NCI-H510A treated with DMSO at 0.1 percent for 48 hours (cell line): ENCODE measurements at places on chromosomes 1 and 21.
A peak's percentile ranks its signal among the peaks of the same experiment; 100 is the strongest.

DNA sequence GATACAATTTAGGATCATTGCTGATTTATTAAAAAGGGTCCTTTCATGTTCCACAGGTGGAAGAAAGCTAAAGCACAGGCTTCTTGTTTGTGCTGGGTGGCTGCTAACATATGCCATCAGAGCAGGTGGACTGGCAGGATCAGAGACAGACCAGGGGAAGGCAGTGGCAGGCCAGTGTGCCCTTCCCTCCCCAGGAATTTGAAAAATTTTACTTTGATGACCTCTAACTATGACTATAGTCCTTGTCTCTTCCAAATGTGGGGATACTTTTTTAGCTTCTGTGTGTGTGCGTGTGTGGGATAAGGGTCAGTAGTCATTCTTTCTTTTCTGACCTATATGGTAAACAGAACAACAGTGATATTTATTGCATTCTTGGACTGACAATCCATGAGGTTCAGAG, 49.9 kb downstream of the LHX9 start:
- DNase-seq = no peak

DNA sequence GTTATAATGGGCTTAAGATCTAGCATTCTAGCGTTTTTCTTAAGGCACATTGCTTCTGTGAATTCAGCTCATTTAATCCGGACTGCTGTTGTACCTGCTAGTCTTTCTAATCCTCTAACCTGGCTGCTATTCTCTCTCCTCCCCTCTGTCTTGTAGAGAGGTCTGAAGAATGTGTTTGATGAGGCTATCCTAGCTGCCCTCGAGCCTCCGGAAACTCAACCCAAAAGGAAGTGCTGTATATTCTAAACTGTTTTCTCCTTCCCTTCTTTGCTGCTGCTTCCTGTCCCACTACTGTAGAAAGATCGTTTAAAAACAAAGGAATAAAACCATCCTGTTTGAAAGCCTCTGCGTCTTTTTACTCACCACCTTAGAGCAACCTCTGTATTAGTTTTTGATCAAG, 37.3 kb downstream of the CDC42 start:
- DNase-seq = no peak

DNA sequence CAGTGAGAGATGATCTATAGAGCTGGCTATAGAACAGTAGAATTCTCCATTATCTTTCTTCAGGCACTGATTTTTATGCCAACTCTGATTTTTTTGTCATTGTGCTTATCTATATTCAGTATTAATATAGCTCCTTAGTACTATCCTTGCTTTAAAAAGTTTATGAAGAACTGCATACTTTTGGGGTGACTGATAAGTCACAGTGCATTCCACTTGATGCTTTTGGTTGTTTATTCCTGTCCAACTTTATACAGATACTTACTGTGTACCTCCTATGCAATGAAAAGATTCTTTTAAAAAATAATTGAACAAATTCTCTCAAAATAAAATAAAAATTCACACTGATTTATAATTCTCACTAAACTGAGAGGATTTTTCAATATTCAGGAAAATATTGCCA, 71.6 kb downstream of the COL24A1 start:
- DNase-seq = no peak

GRCh38 chr1:39898648-39899603, 2.8 kb downstream of the MYCL start:
- peak; percentile 100 for DNase-seq

- DNase-seq = no peak
These were observed 91.2 kb downstream of the TGFB2 start for GRCh38 chr1:218436346-218436745.

- DNase-seq = no peak
These were observed 119.4 kb downstream of the MRPS6 start for GRCh38 chr21:34192646-34193285.

DNA sequence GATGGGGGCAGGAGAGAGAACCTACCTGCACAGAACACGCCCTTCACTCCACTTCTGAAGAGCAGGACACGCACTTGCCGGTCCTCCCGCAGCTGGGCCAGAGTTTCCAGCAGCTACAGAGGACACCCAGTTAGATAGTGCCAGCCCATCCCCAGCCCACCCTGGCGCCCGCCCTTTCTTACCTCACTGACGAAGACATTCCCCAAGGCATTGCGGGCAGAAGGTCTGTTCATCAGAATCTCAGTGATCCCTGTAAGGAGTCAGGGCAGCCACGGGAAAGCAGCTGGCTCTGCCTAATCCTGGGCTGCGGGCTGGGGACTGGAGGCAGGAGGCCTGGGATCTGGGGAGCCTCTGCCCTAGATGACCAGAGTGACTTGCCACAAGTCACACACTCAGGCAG, 10.0 kb downstream of the ECHDC2 start:
- no peak for DNase-seq

DNA sequence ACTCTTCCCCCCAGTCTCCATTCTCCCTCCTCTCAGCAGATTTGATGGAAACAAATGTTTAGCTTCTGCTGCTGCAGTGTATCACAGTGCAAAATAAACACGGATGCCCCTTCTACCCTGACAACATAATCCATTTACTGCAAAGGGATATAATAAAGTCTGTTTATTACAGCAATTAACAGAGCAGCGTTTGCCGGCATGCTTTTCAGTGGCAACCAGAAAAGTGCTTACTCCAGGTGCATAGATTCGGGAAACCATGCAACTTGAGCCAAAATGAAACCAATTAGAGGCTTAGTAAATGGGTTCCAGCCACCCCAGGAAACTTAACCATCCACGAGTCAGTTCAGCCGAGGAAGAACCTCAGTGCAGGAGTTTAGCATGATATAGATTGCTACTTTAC, 12.9 kb upstream of the LEMD1 start:
- no peak for DNase-seq

DNA sequence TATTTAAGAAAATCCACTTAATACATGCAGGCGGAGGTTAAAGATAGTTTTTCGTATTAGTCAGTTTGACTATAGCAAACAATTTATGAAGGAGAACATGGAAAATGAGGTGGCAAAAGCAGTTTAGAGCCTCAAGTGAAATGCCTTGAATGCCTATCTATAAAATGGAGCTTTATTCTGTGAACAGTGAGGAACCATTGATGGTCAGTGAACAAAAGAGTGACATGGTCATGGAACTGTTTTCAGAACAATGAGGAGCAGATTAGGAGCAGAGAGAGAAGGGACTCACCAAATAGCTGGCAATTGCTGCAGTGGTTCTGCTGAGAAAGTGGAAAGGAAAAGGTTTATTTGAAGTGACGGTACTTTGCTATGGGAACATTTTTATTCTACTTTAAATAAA, 299.8 kb downstream of the DUSP10 start:
- DNase-seq = no peak

DNA sequence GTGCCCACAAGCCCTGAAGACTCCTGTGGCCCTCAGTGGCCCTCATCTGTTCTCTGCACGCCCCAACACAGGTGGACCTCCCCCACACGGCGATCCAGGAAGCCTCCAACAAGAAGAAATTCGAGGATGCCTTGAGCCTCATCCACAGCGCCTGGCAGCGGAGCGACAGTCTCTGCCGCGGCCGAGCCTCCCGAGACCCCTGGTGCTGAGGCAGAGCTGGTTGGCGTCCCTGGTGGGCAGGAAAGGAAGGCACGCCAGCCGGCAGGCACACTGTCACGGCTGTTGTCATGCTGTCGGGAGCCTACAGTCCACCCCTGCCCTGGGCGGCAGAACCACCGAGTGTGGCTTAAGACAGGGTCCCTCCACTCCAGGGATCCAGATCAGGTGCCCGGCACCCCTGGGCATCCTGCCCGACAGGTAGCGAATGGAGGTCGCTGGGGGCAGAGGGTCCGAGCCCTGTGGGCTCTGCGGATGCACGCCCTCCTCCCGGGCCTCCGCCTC, 2.3 kb upstream of the SLC25A34 start:
- DNase-seq = no peak

- no peak for DNase-seq
These were observed 54.6 kb downstream of the S100B start for GRCh38 chr21:46550116-46550941.

DNA sequence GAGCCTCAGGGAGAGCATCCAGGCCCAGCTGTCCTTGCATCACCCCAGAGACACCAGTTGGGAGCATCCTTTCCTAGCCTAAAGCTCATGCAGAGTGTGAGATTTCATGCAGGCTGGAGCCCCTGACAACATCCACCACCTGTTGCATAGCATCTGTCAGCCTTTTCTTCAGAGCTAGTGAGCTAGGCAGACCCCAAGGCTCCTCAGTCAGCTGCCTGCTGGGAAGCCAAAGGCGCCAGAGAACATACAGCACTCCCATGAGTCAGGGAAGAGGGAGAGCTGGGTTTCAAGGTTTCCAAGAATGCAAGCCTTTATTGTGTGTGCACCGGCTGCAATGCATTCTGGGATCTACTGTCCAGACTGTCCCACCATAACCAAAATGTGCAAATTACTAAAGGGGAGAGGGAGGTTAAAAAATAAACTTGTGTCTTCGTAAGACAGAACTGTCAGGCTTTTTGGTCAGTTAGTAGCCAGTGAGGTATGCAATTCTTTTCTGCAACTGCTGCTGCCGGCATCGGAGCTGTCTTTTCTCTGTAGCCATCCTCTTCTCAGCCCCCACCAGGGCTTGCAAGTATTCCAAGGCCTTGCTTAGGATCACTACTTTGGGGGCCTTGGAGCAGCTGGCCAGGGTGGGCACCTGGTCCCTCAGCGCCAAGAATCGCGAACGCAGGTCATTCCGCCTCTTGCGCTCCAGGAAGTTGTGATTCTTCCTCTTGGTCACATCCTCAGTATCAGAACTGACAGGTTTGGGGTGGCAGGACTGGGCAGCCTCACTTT, 4.6 kb downstream of the MYCL start:
- peak; percentile 100 for DNase-seq

- DNase-seq = no peak
These were observed 132.2 kb downstream of the CASZ1 start for GRCh38 chr1:10664251-10664650.

GRCh38 chr1:205012391-205013140, 30.4 kb upstream of the CNTN2 start:
- peak; percentile 58 for DNase-seq

- no peak for DNase-seq
These were observed 149.1 kb downstream of the OLFM3 start for GRCh38 chr1:101847626-101848025.

DNA sequence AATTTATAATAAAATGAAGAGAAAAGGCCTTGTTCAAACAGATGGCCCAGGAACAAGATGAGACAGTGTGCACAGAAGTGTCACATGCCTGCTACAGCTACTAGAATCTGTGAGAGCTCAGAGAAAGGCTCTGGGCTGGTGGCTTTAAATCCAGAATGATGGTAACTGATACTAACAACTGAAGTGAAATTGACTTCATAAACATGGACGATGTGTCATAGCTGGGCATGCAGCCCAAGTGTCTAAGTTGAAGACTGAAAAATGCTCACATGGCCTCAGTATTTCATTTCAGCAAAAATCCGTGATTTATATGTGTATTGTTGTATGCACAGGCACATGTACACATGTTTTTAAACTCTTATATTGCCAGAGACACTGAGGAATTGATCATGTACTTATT, 208.3 kb upstream of the RUNX1 start:
- DNase-seq = peak; percentile 56

DNA sequence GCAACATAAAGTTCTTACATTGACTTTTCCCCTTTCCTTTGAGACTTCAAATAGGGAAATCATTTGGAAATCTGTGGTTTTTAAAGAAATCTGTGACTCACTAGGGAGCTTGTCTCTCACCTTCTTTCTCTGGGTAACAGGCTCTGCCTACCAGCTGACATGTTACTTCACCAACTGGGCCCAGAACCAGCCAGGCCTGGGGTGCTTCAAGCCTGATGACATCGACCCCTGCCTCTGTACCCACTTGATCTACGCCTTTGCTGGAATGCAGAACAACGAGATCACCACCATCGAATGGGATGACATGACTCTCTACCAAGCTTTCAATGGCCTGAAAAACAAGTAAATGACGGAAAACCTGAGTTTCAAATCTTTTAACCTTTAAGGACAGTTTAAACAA, 9.2 kb upstream of the CHIA start:
- DNase-seq = no peak

- DNase-seq = no peak
These were observed 561 bp downstream of the SLC26A9 start for GRCh38 chr1:205942631-205943159.

- DNase-seq = no peak
These were observed 107.6 kb upstream of the IPO9 start for GRCh38 chr1:201721082-201722049.

DNA sequence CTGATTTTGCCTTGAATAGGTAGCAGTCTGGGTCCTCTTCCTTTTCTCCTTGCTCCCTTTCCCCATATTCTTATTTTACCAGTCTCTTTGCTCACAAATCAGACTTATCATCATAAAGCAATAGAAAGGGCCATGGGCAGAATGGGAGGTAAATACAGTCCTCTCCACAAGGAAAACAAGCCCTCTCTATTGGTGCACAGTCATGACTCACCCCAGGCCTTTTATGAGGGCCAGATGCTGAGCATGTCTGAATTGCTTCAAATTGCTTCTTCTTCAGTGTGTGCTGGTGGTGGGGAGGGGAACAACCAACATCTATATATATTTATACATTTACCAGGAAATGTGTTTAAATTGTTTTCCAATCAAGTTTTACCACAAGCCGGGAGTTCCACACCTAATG, 75.2 kb downstream of the GFI1 start:
- peak; percentile 15 for DNase-seq

DNA sequence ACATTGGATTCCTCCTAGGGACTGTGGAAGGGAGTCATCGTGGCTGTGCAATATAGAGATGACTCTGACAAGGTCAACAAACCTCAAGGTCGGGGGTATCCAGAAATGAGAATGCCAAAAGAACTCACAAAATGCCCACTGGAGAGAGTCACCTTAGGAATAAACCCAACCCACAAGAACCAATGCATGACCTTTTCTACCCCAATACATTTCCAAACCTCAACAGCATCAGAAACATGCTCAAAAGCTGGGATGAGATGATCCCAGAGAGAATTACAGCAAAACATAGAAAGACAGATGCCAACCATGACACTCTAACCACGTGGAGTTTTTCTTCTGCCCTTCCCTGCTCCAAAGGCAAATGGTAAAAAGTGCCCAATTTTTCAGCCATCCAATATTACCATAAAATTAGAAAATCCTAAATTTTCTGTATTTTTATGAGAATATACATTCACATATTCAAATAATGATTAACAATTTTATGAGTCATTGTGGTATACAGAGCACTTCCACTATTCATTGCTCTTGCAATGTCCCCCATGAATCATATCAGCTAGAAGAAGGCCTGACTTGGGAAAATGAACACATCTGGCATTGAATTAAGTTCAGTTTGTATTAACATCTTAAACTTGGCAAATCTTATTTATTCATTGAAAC, 88.2 kb upstream of the PALMD start:
- DNase-seq = no peak

- DNase-seq = peak; percentile 45
These were observed 44.0 kb downstream of the YARS1 start for GRCh38 chr1:32773018-32773763.
